ENCODE measurements at places on chromosomes 16 and 17.
A peak's percentile ranks its signal among the peaks of the same experiment; 100 is the strongest.

GRCh38 chr16:87945351-87946042, 5.7 kb upstream of the BANP start:
- peak; percentile 35 for DNase-seq

GRCh38 chr17:64662774-64663367, 764 bp upstream of the SMURF2 start:
- no peak for DNase-seq

GRCh38 chr16:29784901-29785500, 5.5 kb upstream of the KIF22 start:
- DNase-seq: peak; percentile 79

GRCh38 chr17:56532926-56533325, 60.6 kb upstream of the NOG start:
- DNase-seq: no peak

- no peak for DNase-seq
Measured at GRCh38 chr16:55169780-55170179, 154.2 kb upstream of the IRX6 start.

GRCh38 chr16:51156807-51157200, 5.7 kb upstream of the SALL1 start:
- DNase-seq: no peak

DNA sequence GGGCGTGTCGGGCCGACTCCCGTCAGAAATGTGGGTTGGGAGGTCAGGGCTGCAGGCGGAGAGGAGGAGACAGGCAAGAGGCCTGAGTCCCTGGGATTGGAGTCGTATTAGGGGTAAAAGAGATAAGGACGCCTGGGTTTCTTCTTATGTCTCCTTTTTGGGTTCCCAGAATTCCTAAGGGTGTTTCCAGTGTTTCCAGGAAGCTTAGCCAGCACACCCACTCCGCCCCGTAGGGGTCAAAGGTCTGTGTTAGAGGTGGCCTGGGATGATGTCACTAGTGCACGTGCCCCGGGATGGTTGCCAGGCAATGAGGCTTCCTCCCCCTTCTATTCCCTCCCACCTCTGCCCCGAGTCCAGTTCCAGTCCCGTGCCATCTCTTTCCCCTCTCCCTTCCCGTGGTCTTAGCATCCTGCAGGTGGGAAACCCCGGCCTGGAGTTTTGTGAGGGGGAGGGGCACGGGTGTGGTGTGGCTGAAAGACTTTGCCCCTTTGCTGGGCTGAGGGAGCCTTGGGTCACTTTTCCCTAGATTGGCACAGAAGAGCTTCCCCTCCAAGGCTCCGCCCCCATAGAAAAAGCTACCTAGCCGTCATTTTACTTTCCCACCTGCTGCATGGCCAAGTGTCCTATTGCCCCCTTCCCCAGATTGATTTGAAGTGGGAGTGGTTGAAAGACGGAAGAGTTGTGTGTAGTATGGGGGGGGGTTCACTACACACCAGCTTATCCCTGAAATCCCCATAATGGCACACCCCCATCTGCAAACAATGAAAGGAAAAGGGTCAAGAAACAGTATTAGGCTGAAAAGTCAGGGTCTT, 2.8 kb downstream of the KDM6B start:
- peak; percentile 73 for DNase-seq

DNA sequence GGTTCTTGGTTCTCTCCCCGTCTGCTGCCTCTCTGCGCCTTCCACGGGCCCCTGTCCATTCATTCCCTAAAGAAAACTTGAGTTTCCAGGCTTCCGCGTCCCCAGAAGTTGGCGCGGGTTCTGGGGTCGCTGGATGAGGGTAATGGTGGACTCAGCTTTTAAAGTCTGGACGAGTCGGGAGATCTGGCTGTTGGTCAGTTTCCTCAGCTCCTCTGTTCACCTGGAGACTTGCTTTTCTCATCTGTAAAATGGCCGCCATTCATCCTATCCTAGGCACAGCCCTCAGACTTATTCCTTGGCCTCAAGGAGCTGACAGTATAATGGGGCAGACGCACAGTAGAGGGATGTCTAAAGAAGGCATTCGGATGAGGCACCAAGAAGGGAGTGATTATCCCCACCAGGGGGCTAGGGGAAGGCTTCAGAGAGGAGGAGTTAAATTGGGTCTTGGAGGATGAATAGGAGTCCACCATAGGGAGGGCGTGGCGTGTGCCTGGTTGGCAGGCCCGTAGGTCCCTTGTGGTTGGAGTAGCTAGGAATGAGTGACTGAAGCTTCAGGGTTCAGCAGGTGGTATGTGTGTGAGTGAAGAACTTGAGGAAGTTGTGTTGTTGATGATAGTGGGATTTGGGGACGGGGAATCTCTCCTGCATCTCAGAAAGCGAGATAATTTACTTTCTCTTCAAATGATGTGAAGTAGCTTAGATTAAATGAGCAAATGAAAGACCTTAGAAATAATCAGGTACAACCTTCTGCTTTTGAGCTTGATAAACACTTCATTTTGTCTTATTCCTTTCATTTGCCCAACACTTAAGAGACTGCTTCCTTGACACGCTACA, 652 bp downstream of the VPS35L start:
- DNase-seq: peak; percentile 39

DNA sequence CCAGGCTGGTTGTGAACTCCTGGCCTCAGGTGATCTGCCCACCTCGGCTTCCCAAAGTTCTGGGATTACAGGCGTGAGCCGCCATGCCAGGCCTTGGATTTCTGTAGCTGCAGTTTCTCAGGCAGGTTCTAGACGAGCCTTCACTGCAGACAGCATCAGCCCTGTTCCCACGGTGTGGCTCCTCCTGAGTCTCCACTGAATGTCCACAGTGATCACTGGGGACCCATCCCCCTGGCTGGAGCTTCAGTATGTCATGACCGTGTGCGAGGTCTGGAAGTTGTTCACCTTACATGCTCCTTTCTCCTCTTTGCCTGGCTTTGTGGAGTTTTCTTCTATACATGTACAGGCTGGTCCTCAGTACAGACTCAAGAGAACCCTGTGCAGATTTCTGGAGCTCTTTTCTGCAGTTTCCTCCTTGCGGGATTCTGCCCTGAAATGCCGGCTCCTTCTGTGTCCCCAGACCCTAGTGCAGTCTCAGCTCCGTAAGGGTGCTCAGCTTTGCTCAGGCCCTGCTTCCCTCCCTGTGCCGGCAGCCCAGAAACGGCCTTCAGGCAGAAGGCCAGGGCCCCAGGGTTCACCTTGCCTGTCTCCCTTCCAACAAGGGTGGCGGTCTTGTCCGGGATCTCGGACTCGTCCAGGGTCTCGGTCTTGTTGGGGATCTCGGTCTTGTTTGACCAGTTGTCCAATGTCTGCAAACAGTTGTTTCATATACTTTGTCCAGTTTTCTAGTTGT, 14.3 kb upstream of the FASN start:
- no peak for DNase-seq

GRCh38 chr16:30723725-30724355, 24.4 kb upstream of the PHKG2 start:
- no peak for DNase-seq

DNA sequence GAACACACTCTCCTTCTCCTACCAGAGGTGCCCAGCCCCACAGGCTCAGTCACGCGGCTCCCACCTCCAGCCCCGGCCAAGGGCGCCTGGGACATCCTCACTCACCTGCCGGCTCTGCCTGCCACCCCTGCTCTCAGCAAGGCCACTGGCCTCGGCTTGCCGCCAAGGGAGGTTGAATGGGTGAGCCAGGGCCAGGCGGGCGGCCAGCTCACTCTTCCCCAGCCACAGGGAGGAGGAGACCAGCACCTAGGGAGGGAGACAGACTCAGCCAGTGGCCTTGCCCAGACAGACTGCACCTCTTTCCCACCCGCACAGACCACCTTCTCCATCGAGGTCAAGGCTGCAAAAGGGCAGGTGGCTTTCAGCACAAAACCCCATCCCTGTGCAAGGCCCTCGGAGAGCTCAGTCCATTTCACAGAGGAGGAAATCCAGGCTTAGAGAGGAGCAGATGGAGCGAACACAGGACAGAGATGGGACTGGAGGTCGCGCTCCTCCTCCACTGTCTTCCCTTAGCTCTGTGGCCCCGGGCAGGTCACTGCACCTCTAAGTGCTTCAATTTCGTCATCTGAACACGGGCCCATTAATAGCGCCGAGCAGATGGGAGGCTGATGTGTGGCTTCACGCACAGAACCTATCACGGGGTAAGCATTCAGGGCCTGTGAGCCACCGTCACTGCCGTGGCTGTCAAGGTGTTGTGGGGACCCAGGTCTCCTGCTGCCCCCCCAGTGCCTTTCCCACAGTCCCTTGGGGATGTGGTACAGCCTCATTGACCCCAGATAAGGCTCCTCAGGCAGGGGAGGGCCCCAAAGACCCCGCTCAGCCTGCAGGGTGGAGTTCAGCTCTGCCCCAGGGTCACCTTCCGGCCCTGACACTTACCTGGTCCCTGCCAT, 56.1 kb downstream of the RMI2 start:
- DNase-seq: peak; percentile 8

GRCh38 chr16:54285414-54286089, 1.0 kb downstream of the IRX3 start:
- DNase-seq: no peak

- DNase-seq: peak; percentile 28
Measured at GRCh38 chr16:80931801-80932707, 74.6 kb downstream of the CMC2 start.

DNA sequence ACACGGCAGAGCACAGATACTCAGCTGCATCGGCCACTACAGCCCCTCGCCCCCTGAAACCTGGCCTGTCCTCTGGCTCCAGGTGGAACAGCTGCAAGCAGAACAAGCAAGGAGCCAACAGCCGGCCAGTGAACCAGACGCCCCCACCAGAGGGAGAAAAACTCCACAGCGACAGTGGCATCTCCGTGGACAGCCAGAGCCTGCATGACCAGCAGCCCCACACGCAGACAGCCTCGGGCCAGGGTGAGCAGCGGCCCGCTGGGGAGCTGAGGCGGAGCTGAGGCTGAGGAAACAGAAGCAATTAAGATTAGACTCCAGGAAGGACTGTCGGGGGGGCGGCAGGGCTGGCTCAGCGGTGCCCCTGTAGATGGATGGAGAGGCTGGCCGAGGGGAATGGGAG, 16.7 kb downstream of the NGFR start:
- no peak for DNase-seq

DNA sequence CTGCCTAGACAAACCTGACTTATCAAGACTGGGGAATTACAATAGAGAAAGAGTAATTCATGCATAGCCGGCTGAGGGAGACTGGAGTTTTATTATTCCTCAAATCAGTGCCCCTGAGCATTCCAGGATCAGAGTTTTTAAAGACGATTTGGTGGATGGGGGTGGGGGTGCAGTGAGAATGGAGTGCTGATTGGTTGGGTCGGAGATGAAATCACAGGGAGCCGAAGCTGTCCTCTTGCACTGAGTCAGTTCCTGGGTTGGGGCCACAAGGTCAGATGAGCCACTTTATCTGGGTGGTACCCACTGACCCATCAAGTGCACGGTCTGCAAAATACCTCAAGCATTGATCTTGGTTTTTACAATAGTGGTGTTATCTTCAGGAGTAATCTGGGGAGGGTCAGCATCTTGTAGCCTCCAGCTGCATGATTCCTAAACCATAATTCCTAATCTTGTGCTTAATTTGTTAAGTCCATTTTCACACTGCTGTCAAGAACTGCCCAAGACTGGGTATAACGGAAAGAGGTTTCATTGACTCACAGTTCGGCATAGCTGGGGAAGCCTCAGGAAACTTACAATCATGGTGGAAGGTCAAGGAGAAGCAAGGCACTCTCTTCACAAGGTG, 69.6 kb downstream of the MARF1 start:
- no peak for DNase-seq

GRCh38 chr16:19140396-19140795, 26.6 kb downstream of the ITPRIPL2 start:
- no peak for DNase-seq

DNA sequence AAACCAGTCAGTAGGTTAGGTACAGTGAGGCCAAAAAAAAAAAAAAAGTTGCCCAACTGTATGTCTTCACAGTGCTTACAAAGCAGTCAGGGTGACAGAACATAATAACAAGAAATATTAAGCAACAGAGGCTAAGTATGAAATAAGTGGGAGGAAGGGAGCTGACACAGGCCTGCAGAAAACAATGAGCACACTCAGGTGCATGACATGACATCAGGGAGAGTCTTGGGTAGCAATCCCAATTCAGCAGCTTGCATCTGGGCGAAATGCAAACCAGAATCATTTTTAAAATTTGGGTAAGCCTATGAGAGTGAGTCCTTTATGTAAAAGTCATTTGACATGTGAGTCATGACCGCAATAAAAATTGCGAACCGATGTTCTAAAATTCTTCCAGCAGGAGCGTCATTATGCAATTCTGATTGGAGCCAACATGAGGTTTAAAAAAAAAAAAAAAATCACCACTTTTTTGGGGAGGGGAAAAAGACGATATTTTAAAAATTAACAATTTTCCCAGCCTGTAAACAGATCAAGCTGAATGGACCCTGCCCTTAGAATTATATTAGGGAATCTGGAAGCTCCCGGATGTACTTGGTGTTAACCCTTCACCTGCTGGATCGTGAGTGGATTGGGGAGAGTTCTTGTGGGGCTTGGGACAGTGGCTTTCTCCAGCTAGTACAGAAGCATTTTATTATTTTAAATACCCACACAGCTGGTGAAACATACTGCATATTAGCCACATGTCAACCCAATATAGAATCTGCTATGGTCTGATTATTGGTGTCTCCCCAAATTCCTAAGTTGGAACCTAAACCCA, 127.9 kb downstream of the NPIPB5 start:
- DNase-seq: no peak

DNA sequence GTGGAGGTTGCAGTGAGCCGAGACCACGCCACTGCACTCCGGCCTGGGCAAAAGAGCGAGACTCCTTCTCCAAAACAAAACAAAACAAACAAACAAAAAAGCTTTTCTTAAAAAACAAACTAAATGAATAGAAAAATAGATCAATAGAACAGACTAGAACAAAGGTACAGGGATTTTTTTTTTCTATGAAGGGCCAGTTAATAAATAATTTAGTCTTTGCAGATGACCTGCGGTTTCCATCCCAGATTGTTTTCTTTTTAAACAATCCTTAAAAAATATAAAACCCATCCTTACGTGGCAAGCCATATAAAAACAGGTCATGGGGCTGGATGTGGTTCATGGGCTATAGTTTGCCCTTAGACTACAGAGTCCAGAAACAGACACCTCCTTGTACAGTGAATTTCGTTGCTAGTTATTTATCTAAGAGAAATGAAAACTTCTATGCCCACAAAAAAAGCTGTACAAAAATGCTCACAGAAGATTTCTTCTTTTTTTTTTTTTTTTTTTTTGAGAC, 45.4 kb downstream of the CREBBP start:
- DNase-seq: no peak

GRCh38 chr17:47246120-47246519, 7.5 kb upstream of the ITGB3 start:
- no peak for DNase-seq

DNA sequence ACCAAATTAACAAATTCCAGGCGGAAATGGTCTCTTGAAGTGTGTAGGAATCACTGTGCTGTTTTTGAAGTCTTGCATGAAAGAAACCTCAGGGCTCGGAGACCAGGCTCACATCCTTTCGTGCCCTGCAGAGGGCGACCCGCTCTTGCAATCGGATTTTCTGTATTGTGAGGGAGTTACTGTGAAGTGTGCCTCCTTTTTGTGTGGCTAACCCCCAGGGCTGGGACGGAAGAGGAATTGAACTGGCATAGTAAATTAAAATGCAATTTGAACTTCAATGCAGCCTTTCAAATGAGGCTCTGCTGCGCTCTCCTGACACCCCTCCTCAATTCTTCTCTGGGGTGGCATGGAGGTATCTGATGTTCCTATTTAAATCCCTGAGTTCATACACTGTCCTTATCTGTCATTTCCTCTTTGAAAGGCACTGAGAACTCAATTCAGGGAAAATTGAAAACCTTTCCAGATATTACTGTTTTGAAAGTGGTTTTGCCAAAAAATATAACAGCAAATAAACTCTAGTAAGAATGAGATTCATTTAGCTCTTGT, 51.5 kb upstream of the MGAT5B start:
- DNase-seq: peak; percentile 81
